ENCODE measurements at places on chromosomes 4 and X.

GRCh38 chrX:136228839-136229207 lies 22.4 kb downstream of the MAP7D3 start:
- no peak for DNase-seq

GRCh38 chrX:38277802-38278201 lies 49.5 kb downstream of the RPGR start:
- no peak for DNase-seq

DNA sequence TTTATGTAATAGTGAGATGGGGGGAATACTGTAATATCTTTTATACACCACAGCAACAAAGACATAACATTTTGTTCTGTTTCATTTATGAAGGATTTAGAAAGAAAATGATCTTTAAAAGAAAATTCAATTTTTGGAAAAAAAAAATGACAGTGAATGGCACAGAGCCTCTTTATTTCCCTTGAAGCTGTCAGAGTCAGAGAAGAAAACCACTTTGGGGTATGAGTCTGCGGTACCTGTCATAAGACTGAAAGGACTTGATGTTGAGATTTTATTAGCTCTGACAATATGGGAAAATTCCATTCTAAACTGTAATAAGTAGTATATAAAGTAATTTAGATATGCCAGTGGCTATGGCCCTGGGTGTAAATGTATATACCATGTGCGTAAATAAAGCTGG lies 134.8 kb downstream of the GALNTL6 start:
- DNase-seq, result no peak

- no peak for DNase-seq
Measured at GRCh38 chrX:141924293-141924692, 20.6 kb downstream of the MAGEC1 start.

DNA sequence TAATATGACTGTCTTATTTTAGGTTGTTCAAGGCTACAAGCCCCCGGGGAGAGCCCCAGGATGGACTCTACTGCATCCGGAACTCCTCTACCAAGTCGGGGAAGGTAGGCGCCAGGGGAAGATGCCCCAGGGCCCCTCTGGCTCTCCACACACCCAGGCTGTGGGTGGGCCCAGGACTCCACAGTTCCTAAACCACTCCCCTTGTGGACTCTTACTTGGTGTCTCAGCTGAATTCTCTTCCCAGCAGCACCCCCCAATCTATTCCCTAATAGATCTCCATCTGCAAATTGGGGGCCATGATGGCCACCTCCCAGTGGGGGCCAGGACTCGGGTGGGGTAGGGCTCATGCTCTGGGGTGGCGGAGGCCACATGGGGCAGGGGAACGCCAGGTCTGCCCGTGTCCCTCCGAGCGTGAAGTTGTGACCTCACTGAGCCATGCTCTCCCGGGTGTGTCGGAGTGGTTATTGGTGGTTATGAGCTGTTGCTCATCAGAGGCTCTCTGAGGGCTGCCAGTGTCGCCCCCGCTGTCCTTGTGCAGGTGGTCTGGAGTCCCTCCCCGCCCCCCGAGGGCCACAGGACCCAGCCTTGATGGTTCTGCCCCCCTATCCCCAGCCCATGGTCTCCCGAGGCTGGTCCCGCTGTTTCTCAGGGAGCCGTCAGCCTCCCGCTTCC lies 11.2 kb upstream of the ADD1 start:
- no peak for DNase-seq

DNA sequence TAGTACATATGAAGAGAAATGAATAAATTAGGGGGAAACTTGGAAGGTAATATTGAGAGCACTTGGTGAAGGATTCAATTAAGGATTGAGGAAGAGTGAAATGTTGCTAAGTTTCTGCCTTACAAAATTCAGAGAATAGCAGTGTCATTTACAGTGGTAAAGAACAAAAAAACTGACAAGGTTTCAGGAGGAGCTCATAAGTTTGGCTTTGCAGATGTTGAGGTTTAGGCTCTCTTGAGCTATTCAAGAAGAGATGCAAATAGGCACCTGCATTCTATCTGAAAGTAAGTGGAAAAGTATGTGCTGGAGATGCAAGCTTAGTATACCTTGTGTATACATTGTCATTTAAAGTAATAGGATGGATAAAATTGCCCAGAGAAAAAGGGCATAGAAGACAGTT lies 22.3 kb upstream of the EMCN start:
- DNase-seq, result no peak

GRCh38 chr4:154622598-154622997 lies 10.1 kb upstream of the FGG start:
- no peak for DNase-seq

DNA sequence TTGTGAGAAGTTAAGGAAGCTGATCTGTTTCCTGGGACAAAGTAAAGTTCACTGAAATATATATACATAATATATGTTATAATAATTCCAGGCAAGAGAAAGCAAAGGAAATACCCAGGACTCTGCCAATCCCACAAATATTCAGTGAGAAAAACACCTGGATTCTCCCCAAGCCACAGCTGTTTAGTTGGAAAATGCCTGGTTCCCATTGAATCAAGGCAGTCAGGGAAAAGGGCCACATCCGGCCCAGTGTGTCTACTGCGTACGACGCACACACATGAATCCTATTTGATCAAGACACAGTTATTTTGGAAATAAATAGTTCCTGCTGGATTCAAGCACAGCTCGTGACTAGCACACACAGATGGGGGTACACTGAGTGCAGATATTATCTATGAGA lies 6.3 kb upstream of the DCHS2 start:
- no peak for DNase-seq

DNA sequence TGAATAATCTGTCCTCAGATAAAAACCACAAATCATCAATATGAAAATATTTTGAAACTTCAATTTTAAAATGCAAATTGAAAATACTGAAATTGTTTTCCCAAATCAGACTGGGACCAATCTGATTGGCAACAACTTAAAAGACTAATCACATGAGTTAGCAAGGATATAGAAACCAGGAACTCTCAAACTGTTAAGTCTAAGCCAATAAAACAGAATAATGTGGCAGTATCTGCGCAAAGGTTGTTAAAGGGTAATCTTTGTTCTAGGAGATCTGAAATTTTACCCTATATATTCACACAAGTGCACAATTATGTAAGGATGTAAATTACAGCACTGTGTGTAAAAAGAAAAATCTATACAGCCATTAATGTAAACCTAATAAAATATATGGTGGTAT lies 29.7 kb downstream of the EIF4E start:
- DNase-seq, result no peak

DNA sequence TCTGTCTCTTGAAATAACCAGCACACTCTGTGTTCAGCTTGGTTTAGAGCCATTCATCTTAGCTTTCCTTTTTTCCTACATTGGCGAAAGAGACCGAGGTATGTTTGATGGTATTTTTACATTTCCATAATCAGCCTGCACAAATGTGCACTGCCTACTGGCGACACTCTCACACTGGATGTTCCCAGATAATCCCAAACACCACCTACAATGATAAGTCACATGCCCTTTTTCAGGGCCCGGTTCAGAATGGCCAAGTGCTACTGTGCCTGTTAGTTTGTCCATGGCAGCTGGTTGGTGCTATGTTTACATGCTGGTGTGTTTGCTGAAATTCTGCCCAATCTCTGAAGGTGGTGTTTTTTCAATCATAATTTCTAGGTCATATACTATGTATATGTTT lies 80.8 kb upstream of the NR3C2 start:
- no peak for DNase-seq

DNA sequence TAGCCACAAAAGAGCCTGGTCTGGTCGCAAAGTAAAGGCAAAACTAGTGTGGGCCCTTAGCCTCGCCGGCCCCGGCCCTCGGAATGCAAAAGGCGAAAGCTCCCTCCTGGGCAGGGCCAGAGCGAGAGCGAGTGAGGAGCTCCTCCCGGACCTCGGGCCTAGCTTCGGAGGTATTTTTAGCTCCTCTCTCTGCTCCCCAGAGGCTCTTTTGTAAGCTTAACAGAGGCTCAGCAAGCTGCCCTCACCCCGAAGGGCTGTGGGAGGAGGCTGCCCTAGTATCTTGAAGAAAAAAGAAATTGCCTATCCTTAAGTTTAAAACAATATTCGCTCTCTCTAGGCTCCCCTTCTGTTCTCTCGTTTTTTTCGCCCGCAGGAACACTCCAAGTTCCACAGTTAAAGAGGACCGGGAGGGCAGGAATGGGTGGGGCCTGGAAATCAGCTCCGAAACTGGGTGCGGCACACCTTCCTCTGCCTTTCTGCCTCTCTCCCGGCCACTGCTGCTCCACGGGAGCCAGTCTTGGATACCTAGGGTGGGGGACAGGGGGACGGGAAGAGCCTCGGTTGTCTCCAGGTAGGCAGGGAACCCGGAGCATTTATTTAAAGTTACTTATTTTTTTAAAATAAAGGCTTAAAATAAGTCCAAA lies 12.1 kb downstream of the HAND2 start:
- DNase-seq, result no peak

- DNase-seq, result no peak
Measured at GRCh38 chr4:100576570-100576969, 58.7 kb upstream of the EMCN start.

GRCh38 chr4:124804584-124804983 lies 92.1 kb upstream of the ANKRD50 start:
- DNase-seq, result no peak

GRCh38 chrX:138492371-138492770 lies 219.1 kb downstream of the FGF13 start:
- DNase-seq, result no peak

DNA sequence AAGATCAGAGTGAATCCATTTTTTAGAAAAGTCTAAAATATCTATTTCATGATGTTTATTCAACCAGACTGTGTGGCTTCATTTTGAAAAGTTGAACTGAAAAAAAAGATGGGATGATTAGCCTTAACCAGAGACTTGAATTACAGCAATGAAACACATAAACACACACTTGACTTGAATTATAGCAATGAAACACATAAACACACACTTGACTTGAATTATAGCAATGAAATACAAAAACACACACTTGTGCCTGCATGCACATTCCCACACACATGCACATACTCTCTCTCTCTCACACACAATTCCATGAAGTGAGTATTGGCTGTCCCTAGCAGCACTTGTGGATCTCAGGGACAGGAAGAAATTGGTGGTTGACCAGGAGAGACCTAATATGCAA lies 286.8 kb downstream of the USP46 start:
- no peak for DNase-seq

DNA sequence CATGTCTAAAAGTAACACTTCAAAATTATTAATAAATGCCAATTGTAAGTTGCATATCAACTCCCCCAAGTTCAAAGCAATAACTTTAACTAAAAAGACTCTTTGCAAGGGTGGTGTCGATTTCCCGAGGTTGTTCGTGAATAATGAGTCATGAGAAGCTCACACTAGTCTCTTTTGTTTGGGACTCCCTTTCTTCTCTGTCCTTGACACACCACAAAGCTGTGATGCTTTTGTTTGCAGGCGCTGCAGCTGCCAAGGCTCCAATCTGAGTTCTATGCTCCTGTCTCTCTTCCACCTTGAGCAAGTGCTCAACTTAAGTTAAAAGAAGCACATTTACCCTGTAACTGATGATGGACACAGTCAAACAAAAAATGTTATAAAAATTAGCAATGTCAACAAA lies 65.9 kb downstream of the FAT1 start:
- DNase-seq, result no peak

DNA sequence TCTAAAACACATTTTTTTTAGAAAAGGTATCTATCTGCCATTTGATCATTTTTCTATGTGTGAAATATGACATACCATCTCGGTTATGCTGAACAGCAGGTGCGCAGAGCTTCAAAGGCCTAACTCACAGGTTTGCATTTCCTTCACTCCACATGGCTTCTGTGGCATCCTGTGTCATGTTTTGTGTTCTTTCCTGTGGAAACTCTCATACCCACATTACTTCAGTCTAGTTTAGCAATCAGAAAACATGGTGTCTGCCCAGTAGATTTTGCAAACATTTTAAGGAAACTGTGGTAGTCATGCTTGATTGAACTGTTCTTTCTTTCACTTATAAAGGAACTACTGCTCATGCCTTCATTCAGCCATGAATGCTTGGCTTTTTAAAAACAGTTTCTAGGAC lies 11.3 kb upstream of the ARAP2 start:
- DNase-seq, result peak; percentile 35

GRCh38 chr4:23876418-23877089 lies 13.3 kb downstream of the PPARGC1A start:
- DNase-seq, result no peak

- DNase-seq, result peak; percentile 24
Measured at GRCh38 chrX:11770320-11770719, 12.3 kb downstream of the MSL3 start.

- no peak for DNase-seq
Measured at GRCh38 chrX:136047969-136048368, 62.7 kb downstream of the SLC9A6 start.

DNA sequence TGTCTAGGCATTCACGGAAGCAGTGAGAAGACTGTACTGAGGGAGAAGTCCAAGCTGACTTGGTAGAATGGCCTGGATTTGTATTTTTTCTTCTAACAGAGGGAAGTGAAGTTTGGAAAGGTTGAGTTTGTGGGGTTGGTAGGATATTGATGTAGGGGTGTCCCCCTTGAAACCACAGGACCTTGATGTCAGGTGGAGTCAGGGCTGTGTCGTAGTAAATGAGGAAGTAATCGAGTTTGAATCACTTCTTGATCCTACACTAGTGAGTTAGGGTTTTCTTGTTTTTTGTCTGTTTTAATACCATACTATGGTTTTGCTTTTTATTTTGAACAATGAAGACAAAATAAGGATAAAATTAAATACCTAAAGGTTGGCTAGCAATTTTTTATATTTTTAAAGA lies 30.1 kb upstream of the ANAPC4 start:
- no peak for DNase-seq

DNA sequence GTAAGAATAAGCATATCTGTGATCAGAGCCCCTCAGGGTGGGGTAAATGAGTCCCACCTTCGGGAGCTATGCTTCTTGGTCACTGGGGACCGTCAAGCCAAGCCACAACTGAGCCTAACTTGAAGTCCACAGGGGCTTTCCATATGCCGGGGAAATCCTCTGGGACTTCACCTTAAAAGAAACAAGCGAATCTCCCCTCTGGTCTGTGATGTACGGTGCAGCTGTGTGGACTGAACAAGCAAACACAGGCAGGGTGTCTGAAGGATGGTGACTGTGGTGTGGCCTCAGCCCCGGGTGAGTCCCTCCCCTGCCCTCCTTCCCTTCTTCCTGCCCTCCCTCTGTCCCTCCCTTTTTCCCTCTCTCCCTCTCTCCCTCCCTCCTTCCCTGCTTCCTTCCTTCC lies 29.7 kb upstream of the PPP2R2C start:
- no peak for DNase-seq

DNA sequence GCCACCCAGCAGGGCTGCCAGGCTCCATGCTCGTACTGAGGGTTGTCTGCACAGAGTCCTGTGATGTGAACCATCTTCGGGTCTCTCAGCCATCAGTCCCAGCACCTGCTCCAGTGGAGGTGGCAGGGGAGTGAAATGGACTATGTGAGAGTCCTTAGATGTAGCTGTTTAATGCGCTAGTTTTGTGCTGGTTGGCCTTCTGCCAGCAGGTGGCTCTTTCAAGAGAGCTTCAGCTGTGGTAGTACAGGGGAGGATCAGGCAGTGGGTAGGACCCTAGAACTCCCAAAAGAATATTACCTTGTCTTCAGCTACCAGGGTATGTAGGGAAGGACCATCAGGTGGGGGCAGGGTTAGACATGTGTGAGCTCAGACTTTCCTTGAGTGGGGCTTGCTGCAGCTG lies 1066.0 kb downstream of the GLUD2 start:
- no peak for DNase-seq

- no peak for DNase-seq
Measured at GRCh38 chr4:57037982-57038604, 59.4 kb downstream of the POLR2B start.
